ENCODE measurements at places on chromosomes 16 and 17.
A peak's percentile ranks its signal among the peaks of the same experiment; 100 is the strongest.

DNA sequence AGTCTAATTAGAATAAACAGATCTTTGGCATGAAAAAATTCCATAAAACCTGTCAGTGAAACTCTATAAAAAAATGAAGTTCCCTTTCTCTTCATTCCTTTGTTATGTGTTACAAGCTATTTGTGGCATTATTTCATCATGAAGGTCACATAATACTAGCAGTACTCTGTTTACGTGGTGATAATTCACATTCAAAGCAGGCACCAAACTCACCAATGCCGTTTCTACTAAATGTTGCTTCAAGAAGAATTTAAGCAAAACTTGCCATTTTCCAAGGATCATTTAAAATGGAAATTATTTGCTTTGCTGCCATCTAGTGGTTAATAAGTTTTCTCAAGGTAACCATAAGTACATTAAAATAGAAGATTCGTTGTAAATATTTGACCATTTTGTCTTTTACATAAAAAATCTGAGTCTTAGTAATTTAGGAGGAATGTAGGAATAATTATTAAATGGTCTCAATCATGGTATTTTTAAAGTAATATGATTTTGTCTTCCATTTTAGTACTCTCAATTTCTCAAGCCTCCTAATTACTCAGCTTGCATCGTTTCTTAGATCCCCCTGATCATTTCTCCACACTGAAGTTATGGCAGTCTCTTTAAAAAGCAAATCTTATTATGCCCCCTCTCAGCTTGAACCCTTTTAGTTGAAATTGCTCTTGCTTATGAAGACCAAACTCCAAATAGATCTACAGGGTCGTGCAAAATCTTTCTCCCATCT is 80.8 kb downstream of the OMG start:
- no peak for DNase-seq
- no peak overlapping the region for H3K4me3 ChIP-seq
- H3K27ac ChIP-seq, result no peak overlapping the region
- no peaks in the 10 kb centered on the region for H3K4me1 ChIP-seq

GRCh38 chr17:5044630-5045029 is 9.4 kb upstream of the SLC52A1 start:
- no peaks in the 10 kb centered on the region for H3K27me3 ChIP-seq
- H3K4me1 ChIP-seq, result peaks cover 57% of the 10 kb centered on the region
- no peaks in the 10 kb centered on the region for H3K36me3 ChIP-seq
- H3K27ac ChIP-seq, result no peak overlapping the region

DNA sequence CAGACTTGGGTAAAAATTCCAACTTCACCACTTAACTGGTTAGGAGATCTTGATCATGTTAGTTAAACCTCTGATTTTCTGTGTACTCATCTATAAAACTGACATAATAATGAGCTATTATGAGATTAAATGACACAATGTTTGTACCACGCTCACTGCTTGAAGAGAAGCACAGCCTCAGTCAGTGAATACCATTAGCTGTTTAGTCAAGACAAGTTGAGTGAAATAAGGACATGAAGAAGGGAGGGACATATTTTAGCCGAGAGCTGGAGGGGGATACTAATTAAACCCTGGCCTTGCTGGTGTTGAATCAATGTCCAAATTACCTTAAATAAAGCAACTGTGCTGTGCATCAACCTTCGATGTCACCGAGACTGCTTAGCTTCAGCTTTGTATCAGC is 105.1 kb upstream of the TOX3 start:
- DNase-seq, result no peak
- no peaks in the 10 kb centered on the region for H3K27me3 ChIP-seq
- no peaks in the 10 kb centered on the region for H3K36me3 ChIP-seq
- H3K27ac ChIP-seq, result no peak overlapping the region

- no peak overlapping the region for H3K4me3 ChIP-seq
- no peaks in the 10 kb centered on the region for H3K27me3 ChIP-seq
- no peak overlapping the region for H3K27ac ChIP-seq
- peaks cover 17% of the 10 kb centered on the region for H3K4me1 ChIP-seq
- peaks cover 54% of the 10 kb centered on the region for H3K36me3 ChIP-seq
Measured at GRCh38 chr17:40230670-40231069, 11.6 kb downstream of the WIPF2 start.

GRCh38 chr16:48220891-48221290 is 23.2 kb upstream of the LONP2 start:
- H3K4me3 ChIP-seq, result no peak overlapping the region
- DNase-seq, result no peak
- no peaks in the 10 kb centered on the region for H3K4me1 ChIP-seq
- H3K36me3 ChIP-seq, result no peaks in the 10 kb centered on the region
- H3K27ac ChIP-seq, result no peak overlapping the region

DNA sequence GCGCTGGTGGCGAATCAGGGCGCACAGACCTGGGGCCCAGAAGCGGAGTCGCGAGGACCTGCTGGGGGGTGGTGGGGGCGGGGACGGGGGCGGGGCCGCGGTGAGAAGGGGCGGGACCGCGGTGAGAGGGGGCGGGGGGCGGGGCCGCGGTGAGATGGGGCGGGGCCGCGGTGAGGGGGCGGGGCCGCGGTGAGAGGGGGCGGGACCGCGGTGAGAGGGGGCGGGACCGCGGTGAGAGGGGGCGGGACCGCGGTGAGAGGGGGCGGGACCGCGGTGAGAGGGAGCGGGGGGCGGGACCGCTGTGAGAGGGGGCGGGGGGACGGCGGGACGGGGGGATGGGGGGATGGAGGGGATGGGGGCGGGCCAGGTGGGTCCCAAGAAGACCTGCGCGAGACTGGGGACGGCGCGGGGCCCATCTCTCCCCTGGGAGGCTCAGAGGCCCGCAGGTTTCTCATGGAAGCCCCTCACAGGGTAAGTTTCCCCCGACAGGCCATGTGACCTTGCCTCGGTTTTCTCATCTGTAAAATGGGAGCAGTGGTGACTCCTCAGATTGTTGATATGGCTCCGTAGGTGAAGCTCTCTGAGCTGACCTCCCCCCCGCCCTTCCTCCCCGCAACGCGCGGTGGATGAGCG is 28.6 kb upstream of the DBNDD1 start:
- H3K27ac ChIP-seq, result no peak overlapping the region
- no peak overlapping the region for H3K4me3 ChIP-seq
- peaks cover 21% of the 10 kb centered on the region for H3K27me3 ChIP-seq
- peaks cover 4% of the 10 kb centered on the region for H3K36me3 ChIP-seq

DNA sequence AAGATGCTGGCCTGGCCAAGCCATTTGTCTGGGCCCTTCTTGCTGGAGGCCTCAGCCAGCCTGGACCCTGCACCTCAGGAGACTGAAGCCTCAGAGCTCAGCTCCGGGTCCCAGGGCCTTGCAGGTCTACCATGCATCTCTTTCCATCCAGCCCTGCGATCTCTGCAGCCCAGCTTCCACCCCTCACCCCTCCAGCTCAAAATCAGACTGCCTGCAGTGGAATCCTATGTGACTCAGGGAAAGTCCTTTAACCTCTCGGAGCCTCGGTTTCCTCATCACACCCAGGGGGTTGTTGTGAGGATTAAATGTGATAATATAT is 2.9 kb upstream of the B9D1 start:
- no peak overlapping the region for H3K4me3 ChIP-seq
- H3K27me3 ChIP-seq, result peaks cover 6% of the 10 kb centered on the region
- DNase-seq, result no peak
- no peaks in the 10 kb centered on the region for H3K36me3 ChIP-seq
- no peak overlapping the region for H3K27ac ChIP-seq

GRCh38 chr17:72719578-72720493 is 372.7 kb downstream of the SLC39A11 start:
- H3K36me3 ChIP-seq, result peaks cover 6% of the 10 kb centered on the region
- H3K27me3 ChIP-seq, result no peaks in the 10 kb centered on the region
- peak; percentile 59 for DNase-seq
- H3K4me3 ChIP-seq, result peak overlapping the region; percentile 61
- H3K4me1 ChIP-seq, result peaks cover 25% of the 10 kb centered on the region

DNA sequence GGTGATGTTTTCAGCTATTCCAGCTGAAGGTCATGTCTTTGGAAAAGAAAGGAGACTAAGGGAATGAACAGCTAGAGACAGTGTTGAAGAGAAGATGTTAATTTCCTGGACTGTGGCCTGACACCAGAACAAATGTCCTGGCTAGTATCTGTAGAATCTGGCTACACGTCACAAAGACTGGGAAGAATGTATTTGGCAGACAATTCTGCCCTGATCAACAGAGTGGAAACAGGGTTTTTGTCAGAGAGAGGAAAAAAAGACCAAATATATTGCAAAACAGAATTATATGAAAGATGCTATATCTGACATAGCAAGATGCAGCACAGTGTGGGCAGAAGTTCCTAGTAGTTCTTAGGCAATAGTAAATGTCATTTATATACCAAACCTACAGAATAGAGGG is 17.0 kb upstream of the ANKFN1 start:
- no peak for DNase-seq
- H3K27me3 ChIP-seq, result peaks cover 2% of the 10 kb centered on the region
- H3K4me3 ChIP-seq, result no peak overlapping the region
- H3K27ac ChIP-seq, result no peak overlapping the region
- H3K4me1 ChIP-seq, result no peaks in the 10 kb centered on the region
- H3K36me3 ChIP-seq, result no peaks in the 10 kb centered on the region

GRCh38 chr16:10219742-10220141 is 37.5 kb upstream of the GRIN2A start:
- H3K4me1 ChIP-seq, result no peaks in the 10 kb centered on the region
- no peak overlapping the region for H3K27ac ChIP-seq
- H3K27me3 ChIP-seq, result peaks cover 3% of the 10 kb centered on the region
- DNase-seq, result no peak

DNA sequence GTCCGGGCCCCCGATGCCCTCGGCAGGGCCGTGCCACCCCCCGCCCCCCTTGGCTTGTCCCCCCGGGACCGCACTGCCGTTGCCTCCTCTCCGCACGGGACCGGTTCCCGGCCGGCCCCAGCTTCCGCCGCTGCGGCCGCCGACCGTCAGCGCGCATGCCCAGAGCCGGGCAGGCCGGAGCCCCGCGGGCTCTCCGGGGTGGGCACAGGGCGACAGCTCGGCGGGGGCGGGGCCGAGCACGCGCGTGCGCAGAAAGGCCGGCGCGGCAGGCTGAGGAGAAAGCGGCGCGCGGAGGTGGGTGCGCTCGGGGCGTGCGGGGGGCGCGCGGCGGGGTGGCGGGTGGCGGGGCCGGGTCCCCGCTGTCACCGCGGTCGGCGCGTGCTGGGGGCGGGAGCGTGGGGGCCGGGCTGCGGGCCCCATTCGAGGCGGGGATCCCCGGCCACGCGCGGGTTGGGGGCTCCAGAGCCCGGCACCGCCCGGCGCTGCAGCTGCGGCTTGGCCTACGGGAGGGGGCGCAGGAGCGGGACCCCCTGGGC is at the start of gene TBC1D24:
TBC1D24 (plus strand) TSS at position 251 of the 536 bp plus-strand sequence. CDS start 21,022 bp downstream, outside the sequence.
- H3K36me3 ChIP-seq, result no peaks in the 10 kb centered on the region
- peak within 1 kb of the TSS; percentile 85 for H3K27ac ChIP-seq
- peak; percentile 91 for DNase-seq
- peak within 1 kb of the TSS; percentile 80 for H3K4me3 ChIP-seq
- H3K4me1 ChIP-seq, result peaks cover 25% of the 10 kb centered on the region

GRCh38 chr16:22912654-22913053 is 98.7 kb downstream of the HS3ST2 start:
- peaks cover 8% of the 10 kb centered on the region for H3K27me3 ChIP-seq
- no peak overlapping the region for H3K27ac ChIP-seq
- DNase-seq, result no peak
- no peak overlapping the region for H3K4me3 ChIP-seq
- H3K4me1 ChIP-seq, result no peaks in the 10 kb centered on the region
